CD8-positive, alpha-beta memory T cell (primary cell): ENCODE measurements at places on chromosomes 3 and 15.

DNA sequence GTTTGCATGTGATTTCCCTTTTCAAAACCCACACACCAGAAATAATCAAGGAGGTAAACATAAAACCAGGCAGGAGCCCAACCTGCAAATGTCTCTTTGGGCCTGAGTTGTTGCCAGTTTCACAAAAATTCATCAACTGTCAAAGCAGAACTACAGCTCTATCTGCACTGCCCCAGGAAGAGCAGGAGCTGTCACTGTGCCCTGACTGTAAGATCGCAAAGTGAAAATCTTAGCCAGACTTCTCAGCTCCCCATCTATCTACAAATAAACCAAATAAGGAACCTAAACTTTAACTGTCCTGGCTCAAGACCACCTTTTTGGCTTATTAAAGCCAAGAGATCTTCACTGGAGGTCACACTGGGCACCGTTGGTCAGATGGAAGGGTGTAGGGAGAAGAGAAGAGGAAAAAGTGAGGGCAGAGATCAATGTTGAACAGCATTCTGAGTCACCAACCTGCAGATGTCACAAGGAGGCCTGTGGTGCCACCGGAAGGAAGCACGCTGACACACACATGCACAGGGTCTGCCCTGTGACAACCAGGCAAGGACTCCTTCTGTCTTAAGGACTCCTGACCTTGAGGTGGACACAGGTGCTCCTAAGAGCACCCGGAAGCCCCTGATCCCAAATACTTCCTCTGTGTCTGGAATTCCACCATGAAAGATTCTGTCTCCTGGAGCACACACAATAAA lies 58.7 kb downstream of the RPN1 start:
- H3K27me3 ChIP-seq: no peaks in the 10 kb centered on the region
- no peak overlapping the region for H3K27ac ChIP-seq
- H3K36me3 ChIP-seq: no peaks in the 10 kb centered on the region
- no peak for DNase-seq
- no peaks in the 10 kb centered on the region for H3K4me1 ChIP-seq
- H3K4me3 ChIP-seq: no peak overlapping the region

- no peak overlapping the region for H3K27ac ChIP-seq
- H3K36me3 ChIP-seq: no peaks in the 10 kb centered on the region
- no peak for DNase-seq
- no peaks in the 10 kb centered on the region for H3K4me1 ChIP-seq
- no peak overlapping the region for H3K4me3 ChIP-seq
These were observed 65.9 kb upstream of the LCTL start for GRCh38 chr15:66631616-66632263.

GRCh38 chr15:51375966-51376640 lies 34.6 kb downstream of the GLDN start:
- H3K27ac ChIP-seq: no peak overlapping the region
- no peak for DNase-seq
- no peaks in the 10 kb centered on the region for H3K4me1 ChIP-seq

- no peaks in the 10 kb centered on the region for H3K36me3 ChIP-seq
- no peak overlapping the region for H3K27ac ChIP-seq
- peaks cover 8% of the 10 kb centered on the region for H3K4me1 ChIP-seq
- DNase-seq: no peak
These were observed 66.8 kb downstream of the PDE8A start for GRCh38 chr15:85048430-85048829.

DNA sequence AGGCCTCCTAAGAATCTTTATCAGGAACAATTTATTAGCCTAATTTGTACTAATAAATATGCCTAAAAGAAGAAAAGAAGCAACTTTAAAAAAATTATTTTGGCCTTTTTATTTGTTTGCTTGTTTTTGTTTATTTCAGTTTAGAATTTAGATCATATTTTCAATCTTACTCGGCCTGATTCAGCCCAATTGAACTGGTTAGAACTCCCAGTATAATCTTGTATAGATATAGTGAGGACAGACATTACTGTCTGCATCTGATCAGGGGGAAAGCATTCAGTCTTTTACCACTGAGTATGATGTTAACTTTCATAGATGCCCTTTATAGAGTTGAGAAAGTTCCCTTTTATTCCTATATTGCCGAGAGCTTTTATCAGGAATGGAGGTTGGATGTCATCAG lies 56.0 kb upstream of the CSTA start:
- H3K36me3 ChIP-seq: no peaks in the 10 kb centered on the region
- H3K27ac ChIP-seq: no peak overlapping the region
- no peaks in the 10 kb centered on the region for H3K27me3 ChIP-seq
- H3K4me3 ChIP-seq: no peak overlapping the region
